ENCODE measurements at places on chromosomes 2 and 18.

DNA sequence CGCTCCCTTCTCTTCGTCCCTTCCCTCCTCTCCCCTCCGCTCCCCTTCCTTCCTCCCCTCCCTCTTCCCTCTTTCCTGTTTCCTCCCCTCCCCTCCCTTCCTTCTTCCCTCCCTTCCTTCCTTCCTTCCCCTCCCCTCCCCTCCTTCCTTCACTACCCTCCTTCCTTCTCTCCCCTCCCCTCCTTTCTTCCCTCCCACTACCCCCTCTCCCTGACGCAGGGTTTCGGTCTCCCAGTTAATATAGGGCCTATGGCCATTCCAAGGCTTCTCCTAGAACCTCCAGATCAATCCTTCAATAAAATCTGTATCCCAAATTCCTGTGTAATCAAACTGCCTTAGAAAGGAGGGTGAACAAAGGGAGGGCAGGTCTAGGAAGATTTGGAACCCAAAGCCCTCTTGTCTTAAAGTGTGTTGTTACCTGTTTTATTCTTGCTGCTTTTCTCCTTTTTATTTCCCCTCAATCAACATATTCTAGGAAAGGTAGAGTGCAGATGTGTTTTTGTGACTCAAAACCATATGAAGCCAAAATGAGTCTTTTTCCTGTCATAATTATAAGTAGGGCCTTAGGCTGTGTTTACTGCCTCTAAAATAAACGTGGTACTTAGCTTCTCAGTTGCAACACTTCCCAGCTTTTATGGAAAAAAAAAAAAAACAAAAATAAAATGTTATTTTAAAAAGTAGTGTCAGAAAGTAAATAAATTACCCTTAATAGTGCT lies 53.7 kb downstream of the GPD2 start:
- no peak for DNase-seq

DNA sequence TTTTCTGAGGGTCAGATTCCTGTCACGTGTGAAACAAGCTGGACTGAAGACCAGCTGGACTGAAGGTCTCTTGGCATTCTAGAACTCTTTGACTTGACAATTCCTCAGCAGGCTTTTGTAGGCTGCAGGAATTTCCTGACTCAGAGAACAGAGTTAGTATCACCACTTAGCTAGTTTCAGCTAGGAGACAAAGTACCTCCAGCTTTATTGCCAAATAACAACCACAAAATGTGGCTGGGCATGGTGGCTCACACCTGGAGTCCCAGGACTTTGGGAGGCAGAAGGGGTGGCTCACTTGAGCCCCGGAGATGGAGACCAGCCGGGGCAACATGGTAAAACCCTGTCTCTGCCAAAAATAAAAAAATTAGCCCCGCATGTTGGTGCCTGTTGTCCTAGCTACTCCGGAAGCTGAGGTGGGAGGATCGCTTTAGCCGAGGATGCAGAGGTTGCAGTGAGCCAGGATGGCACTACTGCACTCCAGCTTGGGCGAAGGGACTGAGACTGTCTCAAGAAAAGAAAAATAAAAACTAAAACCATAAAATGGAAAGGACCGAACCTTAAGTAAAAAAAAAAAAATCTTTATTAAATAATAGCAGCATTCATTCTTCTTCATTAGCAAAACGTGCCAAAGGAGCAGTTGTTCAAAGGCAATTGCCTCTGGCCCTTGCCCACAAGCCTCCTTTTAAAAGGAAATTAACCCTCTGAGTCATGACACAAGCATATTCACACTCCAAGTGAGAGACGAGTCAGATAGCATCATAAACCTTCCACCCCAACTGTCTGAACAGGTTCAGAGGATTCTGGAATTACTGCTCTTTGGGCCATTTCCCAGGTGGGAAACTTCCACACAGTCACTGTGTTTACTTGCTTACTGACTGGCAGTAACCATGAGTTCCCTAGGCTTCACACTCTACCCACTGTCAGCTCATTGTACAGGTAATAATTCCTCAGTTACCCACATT lies 88.9 kb downstream of the MYL12B start:
- no peak for DNase-seq

DNA sequence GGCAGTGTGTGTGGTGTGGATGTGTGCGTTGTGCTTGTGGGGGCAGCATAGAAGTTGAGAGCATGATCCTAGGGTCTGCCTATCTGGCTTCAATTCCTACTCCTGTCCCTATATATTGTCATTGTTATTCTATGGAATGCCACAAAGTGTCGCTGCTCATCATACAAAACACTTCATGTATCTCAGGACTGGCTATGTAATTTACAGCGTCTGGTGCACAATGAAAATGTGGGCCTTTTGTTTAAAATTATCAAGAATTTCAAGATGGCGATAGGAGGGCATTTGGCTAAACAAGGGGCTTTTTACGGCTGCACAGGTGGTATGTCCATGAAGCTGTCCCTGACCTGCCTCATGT lies 3.4 kb downstream of the SERPINB2 start:
- peak; percentile 35 for DNase-seq

DNA sequence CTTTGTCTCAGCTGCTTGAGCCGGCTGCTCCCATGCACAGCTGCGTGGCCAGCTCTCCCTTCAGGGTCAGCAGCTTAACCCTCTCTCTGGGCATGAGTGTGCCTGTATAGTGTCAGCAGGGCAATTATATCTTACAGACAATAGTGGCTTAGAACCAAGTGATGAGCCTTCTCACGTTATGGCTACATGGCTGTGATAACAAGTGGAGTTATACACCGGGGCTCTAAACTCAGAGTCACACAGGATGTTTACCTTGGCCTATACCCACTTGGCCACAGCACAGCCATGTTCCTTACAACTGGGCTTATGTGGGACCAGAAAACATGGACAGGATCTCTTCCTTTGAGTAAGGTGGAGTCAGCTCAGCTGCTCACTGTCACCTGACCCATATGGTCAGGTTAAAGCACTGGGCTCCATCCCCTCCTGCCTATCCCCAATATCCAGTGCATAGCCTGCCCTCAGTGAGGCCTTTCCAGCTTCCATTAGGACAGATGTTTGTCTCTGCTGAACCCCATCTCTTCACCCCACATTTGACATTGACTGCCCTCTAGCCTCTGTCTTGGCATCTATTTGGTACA lies 294.2 kb upstream of the NCKAP5 start:
- no peak for DNase-seq

DNA sequence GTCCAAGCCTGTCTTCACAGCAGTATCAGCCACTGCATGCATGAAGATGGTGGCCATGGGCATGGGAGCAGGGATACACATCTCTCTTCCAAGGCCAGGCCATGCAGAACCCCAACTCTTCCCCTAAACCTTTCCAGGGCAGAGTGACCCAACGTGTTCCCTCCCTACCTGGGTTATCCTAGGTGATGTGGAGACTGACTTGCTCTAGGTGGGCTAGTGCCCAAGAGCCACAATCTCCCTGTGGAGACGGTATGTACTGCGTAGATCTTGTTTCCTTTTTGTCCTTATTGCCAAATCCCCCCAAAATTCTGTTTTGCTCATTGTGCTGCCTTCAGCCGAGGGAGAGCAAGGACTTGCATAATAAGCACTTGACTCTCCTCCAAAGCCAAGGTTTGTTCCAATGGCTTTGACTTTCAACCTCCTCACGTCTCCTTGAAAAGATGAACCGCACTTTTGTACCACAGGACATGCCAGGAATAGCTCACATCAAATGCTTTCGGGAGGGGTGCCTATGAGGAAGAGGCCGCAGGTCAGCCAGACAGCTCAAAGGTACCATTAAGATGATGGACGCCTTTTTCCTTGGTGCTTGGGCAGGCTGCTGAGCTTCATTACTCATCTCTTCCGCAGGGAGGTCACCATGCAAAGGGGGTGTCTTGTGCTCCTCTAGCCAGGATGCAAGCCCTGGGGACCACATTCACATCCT lies 76.2 kb upstream of the GLI2 start:
- DNase-seq: no peak

- DNase-seq: no peak
Measured at GRCh38 chr2:2704428-2705090, 373.5 kb upstream of the MYT1L start.

GRCh38 chr2:213932-214693 lies 49.7 kb downstream of the SH3YL1 start:
- no peak for DNase-seq

DNA sequence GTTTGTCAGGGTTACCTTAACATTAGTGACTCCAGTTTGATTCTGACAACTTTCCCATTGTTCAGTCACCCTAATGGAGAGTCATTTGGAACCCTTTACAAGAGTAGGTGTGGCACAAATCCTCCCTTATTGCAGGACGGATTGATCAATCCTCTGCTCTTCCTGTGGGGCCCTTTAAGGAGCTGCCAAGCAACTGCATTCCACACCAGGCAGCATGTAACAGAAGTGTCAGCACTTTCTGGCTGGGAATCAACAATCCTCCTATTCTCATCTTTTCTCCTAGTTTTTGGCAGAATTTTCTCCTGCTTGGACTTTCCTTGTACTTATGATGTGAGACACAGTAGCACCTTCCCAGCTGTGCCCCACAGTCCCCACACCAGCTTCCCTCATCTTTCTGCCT lies 177.8 kb downstream of the ST6GAL2 start:
- DNase-seq: no peak

DNA sequence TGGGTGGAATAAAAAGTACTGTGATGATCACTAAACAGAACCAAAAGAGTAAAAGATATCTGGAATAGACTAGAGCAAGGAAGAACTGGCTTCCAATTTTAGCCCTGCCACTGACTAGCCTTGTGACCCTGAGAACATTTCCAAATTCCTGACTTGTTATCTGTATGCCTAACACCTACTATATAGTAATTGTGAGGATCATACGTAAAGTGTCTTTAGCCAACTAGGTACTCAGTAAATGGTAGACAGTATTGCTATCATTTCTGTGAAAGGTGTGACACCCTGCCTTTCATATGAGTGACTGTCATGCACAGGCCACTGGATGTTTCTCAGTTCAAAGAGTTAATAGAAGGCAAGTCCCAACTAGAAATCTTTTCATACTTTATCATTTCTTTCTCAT lies 29.8 kb downstream of the CYTIP start:
- DNase-seq: no peak

DNA sequence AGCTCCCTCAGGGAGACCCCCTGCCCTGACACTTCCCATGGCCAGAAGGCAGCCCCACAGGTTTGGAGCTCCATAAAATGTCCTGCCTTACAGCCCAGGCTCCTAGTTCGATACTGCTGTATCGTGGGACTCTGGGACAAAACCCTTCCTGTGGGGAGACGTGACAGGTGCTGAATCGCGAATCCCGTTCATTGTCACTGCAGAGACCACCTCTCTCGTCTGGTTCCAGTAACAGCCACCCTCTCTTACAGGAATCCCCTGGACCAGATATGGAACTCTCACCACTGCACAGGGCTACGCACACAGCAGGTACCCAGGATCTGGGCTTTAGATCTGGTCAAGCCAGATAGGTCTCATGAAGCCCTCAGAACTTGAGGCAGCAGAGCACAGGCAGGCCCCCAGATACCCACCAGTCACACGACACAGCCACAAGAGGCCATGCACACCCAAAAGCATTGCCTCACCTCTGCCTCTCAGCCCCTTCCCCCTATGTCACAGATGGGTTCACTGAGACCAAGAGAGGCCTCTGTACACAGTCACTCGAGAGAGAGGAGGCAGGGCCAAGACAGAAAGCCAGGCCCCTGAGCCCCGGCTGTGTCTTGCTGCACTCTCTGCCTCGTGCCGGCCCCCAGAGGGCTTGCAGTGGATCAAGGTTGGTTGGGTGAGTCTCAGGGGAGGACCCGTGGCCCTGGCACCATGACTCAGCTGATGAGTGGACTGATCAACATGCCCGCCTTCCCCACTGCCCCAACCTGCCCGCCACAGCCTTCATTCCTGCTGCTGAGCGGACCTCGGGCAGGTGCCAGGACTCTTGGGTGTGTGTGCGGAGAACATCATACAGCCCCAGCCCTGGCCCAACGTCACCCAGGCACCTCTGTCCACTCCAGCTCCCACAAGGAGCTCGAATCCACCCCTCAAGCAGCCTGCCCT lies 7.6 kb downstream of the SDC1 start:
- DNase-seq: no peak

DNA sequence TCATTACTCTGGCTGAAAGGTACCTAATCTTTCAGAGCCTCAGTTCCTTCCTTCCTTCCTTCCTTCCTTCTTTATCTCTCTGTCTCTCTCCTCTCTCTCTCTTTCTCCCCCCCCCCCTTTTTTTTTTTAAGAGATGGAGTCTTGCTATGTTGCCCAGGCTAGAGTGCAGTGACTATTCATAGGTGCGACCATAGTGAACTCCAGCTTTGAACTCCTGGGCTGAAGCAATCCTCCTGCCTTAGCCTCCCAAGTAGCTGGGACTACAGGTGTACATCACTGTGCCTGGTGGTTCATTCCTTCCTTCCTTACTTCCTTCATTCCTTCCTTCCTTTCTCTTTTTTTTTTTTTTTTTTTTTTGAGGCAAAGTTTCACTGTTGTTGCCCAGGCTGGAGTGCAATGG lies 64.3 kb upstream of the MAP4K3 start:
- DNase-seq: no peak

- no peak for DNase-seq
Measured at GRCh38 chr18:46630160-46630559, 26.9 kb downstream of the LOXHD1 start.

DNA sequence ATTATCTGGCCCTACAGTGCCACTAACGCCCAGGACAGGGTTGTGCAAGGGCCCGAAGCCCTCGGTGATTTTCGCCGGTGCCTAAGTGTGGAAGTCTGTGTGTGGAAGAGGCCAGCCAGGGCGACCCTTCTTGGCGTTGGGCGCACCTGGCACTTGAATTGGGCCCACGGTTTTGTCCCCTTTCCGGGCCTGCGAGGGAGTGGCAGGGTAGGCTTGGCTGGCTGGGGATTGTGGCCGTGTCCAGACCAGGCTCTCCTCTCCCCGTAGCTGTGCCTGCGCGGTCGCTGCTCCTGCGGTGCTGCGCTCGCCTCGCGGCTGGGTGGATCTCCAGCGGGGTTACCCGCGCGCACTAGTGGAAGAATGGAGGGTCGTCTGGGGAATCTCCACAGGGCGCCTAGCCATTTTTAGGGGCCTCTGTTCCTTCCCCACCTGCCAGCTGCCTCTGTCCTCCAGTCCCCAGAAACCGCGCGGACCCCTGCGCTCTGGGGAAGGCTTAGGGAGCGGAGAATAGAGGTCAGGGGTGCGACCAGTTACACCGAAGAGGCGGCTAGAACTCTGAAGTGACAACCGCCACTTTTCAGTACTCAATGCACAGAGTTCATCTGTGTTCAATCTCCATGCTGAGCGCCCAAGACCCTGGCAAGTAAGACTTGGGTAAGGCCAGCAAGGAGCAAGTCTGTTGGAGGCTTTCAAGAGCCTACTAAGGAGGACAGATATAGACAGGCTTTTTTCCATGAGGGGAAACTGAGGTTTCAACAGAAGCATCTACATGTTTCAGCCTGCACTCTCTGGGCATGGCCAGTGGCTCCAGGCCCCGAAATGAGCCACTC lies 16.0 kb downstream of the EVX2 start:
- no peak for DNase-seq

All from NCI-H1694 (cell line).